ENCODE measurements at places on chromosomes 1 and 21.

DNA sequence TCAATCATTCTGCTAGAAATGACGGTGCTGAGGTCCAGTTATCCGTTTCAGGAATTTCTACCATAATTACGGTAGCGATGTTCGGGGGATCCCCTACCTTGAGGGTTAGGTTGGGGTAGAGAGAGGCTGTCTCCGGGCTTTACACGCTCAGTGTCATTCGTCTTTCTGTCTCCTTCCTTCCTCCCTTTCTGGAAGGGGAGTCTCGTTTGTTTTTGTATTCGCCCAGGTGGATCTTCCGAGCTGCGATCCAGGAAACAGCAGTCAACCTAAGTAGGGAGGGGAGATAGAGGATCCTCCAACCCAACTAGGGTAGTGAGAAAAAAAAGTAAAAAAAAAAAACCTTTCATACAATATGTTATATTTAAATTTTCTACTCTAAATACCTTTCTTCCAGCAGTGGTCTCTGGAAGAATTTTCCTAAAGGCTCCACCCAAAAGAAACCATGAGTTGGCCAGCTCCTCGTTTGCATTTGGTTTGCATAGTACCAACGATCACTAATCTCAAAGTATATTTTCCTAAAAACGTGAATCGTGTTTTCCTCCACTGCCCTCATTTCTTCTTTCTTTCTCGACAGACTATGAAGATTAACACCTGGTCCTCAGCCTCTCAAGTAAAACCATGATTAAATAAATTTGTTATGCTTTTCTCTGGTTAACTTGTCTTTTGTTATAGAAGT, 611 bp upstream of the PIK3C2B start:
- no peak for DNase-seq

GRCh38 chr1:204139088-204139487, 12.8 kb downstream of the ETNK2 start:
- DNase-seq, result no peak

DNA sequence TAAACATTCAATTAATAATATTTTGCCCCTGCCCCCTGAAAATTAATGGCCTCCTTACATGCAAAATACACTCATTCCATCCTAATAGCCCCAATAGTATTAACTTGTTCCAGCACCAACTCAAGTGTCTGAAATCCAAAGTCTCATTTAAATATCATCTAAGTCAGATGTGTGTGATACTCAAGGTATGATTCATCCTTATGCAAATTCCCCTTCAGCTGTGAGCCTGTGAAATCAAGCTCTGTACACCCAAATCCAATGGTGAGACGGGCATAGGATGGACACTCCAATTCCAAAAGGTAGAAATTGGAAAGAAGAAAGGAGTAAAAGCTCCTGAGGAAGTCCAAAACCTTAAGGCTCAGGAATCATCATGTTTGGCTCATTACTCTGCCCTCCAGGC, 83.5 kb downstream of the HHAT start:
- no peak for DNase-seq

- no peak for DNase-seq
These were observed 28.8 kb downstream of the SNAP47 start for GRCh38 chr1:227764019-227764391.

DNA sequence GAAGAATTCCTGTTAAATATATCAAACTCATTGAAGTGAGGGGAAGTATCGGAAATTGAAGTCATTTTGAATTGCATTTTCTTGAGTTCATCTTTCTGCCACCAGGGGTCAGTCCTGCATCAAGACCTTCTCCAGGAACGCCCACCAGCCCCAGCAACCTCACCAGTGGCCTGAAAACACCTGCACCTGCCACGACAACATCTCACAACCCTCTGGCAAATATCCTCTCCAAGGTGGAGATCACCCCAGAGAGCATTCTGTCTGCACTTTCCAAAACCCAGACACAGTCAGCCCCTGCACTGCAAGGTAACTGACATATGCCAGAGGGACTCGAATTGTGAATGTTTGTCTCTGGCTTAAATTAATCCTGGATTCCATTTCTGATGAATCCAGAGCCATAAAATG, 22.8 kb upstream of the TARS2 start:
- DNase-seq, result peak; percentile 8

DNA sequence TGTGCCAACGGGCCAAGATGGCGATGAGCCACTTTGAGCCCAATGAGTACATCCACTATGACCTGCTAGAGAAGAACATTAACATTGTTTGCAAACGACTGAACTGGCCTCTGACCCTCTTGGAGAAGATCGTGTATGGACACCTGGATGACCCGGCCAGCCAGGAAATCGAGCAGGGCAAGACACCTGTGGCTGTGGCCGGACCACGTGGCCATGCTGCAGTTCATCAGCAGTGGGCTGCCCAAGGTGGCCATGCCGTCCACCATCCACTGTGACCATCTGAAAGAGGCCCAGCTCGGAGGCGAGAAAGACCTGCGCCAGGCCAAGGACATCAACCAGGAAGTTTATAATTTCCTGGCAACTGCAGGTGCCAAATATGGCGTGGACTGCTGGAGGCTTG, 32.2 kb upstream of the GPR137B start:
- DNase-seq, result no peak

All from bone marrow (tissue), 2 donors.